ENCODE measurements at places on chromosomes 7 and 10.

DNA sequence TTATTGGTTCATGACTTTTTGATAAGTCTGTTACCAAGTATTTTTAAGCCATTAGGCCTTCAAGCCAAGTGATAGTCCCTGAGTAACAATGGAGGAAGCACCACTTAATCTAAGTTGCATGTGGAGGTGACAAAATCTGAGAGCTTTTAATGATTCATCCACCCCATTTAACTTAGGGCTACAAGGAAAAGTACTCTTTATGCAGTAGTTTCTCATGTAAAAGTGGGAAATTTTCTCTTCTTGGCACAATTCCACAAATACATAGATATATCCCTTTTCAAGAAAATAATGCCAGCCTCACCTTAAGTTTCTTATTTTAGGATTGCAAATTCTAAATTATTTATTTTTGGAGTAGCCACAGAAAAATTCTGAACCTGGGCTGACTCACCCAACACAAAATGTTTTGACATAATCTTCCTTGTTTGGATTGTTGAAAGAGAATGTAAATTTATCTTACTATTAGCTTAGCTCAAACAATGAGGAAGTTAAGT is 85.7 kb downstream of the SUGCT start:
- DNase-seq = no peak

- DNase-seq = no peak
Observed at GRCh38 chr7:88429382-88429781, 122.7 kb upstream of the STEAP4 start.

- no peak for DNase-seq
Observed at GRCh38 chr7:22879709-22880306, 57.2 kb upstream of the TOMM7 start.

GRCh38 chr10:104614245-104614831 is 26.8 kb upstream of the SORCS3 start:
- no peak for DNase-seq

DNA sequence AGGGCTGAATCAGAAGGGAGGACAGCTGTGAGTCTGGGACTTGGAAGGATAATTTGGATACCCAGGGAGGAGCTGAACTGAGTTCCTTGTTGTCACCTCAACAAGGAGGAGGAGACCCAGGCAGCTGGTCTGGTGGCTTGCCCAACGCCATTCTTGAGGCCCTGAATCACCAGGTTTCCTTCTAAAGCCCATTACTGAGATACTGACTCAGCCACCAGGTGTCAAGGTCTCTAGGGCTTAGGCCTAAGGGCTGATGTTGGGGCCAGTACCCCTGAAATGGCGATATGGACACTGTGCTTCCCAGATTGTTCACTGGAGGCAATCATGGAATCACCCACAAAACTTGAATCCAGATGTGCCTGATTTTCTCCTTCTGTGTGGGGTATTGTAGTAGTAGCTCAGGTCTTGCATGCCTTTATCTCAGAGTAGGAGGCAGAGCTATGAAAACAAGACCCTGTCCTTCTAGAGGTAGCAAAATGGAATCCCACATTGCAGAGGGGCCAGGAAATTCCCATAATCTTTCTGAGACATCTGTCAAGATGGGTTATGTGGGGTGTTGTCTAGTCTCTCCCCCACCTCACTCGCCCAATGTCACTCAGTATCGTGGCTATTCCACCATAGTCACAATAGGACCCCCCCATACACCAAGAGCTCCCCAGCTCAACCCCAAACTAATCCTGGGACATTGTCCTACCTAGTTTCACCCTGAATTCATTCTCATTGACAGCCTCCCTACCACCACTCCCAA is 1.8 kb upstream of the ATG9B start:
- no peak for DNase-seq

GRCh38 chr7:51357821-51358220 is 41.2 kb upstream of the COBL start:
- DNase-seq = no peak

GRCh38 chr7:28144266-28144665 is 36.3 kb downstream of the JAZF1 start:
- no peak for DNase-seq

Data from left renal pelvis (tissue), 4 donors.